WTC11 (cell line): ENCODE measurements at places on chromosomes 1 and 21.

DNA sequence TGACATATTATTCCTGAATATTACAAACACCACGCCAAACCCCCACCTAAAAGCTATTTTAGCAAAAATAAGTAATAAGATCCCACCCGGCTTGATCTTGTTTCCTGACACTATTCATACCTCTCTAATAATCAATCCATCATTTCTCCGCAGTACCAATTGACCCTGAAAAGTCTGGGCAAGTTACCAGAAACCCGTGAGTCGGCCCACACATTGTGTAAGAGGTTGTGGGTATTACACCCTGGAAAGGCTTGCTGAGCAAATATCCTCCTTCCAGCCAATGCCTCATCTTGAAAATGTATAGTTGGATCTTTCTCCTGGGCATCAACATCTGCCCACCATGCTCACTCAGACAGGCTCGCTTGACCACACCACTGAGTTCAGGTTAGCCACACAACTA, 451.0 kb downstream of the TTLL7 start:
- no peak for DNase-seq

GRCh38 chr1:180598333-180598974, 33.4 kb upstream of the XPR1 start:
- no peak for DNase-seq

DNA sequence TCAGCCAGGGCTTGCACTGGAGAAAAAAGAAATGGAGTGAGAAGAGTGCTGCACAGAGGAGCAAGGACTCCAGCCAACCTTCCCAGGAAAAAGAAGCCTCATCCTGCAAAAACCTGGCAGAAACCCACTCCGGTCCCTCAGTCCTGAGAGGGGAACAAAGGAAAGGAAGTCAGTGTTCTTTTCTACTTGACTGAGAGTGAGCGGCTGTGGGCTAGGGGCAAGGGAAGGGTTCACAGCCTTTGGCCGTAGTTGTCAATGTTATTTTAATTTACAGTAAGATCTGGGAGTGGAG, 8.9 kb upstream of the GOLT1A start:
- DNase-seq, result no peak

DNA sequence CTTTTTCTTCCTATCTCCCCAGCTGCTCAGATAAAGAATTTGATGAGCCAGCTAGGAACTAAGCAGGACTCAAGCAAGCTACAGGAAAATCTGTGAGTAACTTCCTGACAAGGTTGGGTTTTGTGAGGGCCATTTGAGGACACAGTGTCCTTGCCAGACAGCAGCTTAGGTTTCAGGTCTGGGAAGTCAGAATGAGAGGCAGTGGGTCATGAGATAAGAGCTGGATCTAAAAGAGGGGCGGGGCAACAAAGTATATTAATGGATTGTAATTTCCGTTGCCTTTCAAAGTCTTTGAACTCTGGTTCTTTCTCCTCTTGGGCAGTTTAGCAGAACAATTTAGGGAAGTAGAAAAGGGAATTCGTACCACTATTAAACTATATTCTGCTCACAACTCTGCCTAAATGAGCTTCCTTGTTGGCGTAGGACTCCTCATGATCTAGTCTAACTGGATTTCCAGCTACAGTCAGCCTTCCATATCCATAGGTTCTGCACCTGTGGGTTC, 16.6 kb downstream of the STX12 start:
- no peak for DNase-seq

GRCh38 chr1:101088431-101088830, 62.8 kb upstream of the DPH5 start:
- DNase-seq, result no peak

DNA sequence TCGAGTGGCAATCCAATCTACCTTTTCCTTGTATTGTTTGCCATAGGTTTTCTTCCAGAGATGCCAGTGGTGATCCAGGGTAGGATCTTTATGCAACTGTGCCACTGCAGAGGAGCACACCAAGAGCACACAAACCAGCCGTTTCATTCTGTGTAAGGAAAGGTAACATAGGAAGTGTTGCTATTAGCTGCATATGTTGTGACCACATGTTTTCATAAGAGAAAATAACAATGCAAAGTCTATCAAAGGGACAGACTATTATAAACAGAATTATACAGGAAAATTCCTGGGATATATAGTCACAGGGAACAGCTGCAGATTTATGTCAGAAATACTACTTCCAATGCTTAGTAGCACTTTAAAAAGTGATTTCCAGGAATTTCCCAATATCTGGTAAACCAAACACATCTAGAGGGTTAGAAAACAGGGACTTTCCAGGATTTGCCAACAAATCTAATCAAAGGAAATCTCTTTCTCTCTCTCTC, 919 bp downstream of the CTSS start:
- no peak for DNase-seq

- no peak for DNase-seq
Observed at GRCh38 chr1:226129230-226129629, 57.3 kb downstream of the ACBD3 start.

DNA sequence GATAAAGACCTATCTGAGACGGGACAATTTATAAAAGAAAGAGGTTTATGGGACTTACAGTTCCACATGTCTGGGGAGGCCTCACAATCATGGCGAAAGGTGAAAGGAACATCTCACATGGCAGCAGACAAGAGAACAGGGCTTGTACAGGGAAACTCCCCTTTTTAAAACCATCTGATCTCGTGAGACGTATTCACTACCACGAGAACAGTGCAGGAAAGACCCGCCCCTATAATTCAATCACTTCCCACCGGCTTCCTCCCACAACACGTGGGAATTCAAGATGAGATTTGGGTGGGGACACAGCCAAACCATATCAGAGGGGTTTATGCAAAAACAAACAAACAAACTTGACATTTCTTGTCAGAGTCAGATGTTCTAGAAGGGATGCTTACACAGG, 89.7 kb downstream of the PLPP3 start:
- no peak for DNase-seq

GRCh38 chr1:219236933-219237610, 63.4 kb downstream of the LYPLAL1 start:
- DNase-seq, result no peak

DNA sequence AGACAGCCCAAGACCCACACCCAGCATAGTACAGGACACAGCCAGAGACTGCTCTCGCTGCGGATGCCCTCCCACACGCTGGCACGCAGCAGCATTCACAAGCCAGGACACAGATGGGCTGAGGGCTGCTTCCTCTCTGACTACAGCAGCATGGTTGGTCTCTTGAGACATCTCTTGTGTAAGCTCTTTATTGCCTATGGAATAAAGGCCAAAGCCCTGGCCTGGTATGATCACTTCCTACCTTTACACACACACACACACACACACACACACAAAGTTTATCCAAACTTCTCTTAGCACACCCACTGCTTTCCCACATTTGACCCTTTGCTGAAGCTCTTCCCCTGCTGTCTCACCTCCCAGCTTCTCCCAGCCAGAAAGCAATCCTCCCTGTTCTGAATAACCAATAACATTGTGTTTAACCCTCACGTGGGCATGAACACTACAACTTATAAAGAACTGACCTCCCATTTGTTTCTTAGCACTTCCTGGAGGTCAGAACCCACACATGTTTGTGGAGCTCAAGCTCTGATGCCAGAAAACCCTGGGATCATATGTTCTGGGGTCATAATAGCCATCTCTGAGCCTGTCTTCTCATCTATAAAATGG, 1.2 kb upstream of the LUZP1 start:
- no peak for DNase-seq

DNA sequence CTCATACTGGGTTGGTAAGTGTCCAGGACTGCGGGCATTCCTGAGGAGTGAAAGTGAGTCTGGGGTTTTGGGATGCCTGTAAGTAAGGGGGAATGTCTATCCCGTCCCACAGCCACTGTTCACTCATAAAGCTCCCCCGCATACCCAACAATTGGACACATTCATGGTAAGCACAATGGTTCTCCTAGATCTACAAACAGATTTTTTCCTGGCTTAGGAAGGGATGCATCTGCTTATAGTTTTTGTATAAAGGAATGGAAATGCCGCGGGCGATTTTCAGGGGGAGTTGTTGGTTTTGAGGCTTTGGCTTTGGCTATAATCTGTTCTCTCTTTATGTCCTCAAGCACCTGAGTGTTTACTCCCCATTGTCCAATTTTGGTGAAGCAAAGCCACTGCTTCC, 7.1 kb downstream of the ERVH48-1 start:
- DNase-seq, result no peak

GRCh38 chr1:238950784-238951183, 435.6 kb upstream of the CHRM3 start:
- DNase-seq, result no peak
